Brain microvascular endothelial cell (primary cell): ENCODE measurements at places on chromosomes 2 and 18.

GRCh38 chr18:12745095-12745795 is 42.4 kb downstream of the PSMG2 start:
- no peak for DNase-seq

GRCh38 chr18:79026491-79026890 is 42.7 kb upstream of the ATP9B start:
- no peak for DNase-seq

DNA sequence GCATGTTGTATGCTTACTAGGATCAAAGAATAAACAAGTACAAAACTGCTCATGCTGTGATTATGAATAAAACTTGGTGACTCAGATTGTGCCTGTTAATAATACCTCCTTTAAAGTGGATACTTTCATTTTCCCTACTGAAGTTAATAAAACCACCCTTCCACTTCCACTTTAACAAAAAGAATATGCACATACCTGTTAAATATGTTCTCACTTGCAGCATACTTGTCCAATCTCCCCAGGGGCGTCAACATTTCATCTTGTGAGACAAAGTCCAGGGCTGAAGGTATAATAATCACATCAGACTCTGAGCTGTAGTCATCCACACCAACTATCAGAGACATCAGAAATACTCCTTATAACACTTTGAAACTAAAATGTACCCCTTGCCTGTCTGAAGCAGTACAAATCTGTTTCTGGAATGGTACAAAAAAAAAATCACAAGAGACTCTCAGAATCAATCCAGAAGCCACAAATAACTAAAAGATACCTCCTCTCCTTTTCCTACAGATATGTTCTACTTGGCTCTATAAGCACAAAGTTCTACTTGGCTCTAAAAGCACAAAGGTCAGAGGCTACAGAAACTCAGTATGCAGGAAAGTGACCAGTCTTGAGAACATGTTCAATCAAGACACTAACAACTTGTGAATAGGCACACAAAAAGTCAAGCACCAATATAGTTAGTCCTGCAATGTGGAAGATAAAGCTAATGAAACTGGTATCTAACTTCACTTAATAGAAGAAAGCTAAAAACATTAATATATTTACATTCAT is 19.3 kb downstream of the PPP4R1 start:
- DNase-seq = no peak

DNA sequence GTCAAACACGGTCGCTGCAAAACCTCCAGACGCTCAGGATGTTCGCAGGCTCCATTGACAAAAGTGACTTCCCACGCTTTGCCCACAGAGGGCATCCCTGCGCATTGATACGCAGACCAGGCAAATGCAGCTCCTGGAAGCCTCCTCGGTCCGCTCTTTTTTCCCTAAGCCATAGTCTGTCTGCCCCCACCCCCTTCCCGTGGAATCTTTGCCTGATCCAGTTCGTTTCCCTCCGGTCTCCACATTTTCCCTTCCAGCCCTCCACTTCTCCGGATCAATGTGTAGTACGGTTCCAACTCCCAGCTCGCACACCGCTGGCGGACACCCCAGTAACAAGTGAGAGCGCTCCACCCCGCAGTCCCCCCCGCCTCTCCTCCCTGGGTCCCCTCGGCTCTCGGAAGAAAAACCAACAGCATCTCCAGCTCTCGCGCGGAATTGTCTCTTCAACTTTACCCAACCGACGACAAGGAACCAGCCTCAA is at the start of gene DCC:
Gene DCC (plus strand): TSS at position 307 of the 481 bp plus-strand sequence. CDS start 591 bp downstream, outside the sequence.
- DNase-seq = peak; percentile 36

DNA sequence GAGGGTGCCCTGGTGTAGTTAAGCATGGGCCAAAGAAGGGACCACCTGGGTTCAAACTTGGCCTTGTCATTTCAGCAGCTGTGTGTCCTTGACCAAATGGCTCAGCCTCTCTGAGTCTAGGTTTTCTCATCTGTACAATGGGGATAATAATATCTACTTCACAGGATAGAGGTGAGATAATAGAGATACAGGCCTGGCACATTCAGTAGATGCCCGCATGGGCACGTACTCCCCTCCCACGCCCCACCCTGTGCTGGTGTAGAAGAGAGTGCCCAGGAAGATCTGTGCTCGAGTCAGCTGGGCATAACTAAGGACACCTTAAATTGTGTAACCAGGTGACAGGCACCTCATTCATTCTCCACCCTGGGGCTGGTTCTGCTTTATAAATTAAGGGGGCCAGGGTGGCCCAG is 8.4 kb upstream of the TMEM185B start:
- no peak for DNase-seq

GRCh38 chr2:105573910-105574655 is 170.6 kb upstream of the NCK2 start:
- no peak for DNase-seq

- no peak for DNase-seq
Measured at GRCh38 chr2:171852366-171852888, 41.6 kb downstream of the SLC25A12 start.

DNA sequence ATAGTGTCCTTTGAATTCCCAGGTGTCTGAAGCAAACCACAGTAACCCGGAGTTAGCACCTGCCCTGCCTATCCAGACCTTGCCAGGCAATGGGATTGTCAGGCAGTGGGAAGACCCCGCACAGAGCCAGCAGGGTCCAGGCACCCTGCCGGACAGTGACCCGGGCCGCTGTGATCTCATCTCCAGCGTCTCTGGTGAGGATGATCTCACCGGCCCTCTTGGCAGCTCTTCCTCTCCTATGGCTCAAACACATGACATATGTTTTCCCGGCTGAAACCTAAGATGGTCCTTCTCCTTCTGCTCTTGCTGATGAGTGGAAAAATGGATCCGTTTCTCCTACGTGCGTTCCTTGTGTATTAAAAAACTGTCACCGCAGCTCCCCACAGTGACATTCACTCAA is 75.1 kb downstream of the ACOXL start:
- DNase-seq = peak; percentile 38

DNA sequence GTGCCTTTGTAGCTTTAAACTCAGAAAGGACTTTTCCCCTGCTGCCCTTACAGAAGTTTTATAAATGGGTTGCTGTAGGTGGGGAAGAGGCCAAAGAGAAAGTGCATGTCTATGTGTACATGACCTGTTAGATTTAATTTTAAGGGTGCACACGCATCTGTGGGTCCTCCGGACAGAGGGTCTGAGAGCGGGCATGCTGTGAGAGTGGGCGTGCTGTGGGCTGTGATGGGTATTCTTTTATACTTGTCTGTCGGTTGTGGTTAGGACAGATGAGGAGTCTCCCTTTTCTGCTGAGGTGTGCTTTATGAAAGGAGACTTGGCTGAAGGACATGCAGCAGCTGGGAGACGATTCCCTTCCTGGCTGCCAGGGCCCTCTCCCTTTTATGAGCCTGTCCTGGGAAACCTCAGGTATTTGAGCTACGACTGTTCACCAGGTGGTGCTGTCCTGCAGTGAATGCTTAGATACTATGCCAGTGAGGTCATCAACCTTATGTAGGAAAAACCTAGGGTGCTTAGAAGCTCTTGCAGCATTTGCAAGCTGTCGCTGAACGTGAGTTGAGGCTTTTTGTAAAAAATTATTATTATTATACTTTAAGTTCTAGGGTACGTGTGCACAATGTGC is 67.5 kb downstream of the TANC1 start:
- peak; percentile 41 for DNase-seq

- DNase-seq = no peak
Measured at GRCh38 chr2:241868661-241869081, 858 bp upstream of the RTP5 start.

DNA sequence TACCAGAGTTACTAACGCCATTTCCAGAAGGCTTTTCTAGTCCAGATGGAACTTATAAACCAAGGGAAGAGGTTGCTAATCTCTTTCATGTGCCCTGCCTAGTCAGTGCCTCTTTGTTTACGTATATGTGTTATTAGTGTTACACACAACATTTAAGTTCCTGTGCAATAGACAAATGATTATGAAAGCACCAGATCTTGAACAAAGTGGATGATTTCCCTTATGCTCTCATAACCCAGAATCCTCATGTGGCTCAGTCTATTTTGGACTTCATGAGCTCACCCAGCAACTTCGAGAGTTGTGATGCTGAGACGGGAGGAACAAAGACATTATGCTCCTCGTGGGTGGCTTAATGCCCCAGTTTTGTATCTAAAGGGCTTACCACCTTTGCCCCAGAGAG is 214.4 kb upstream of the SP5 start:
- DNase-seq = no peak

DNA sequence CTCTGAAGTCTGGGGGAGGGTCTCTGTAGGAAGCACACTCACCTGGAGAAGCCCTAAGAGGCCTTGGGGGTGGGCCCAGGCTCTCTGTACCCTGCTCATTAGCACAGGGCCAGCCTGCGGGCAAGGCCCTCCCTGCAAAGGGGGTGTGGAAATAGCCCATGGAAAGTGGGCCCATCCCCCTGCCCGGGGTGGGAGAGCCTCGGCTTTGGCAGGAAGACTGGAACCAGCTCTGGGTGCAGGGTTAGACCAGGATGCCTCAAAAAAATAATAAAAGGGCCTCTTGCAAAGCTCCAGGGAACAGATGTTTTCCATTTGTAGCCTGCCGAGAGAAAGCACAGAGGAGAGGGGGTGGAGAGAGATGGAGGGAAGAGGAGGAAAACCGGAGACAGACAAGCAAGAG is 98.7 kb downstream of the STPG4 start:
- no peak for DNase-seq

DNA sequence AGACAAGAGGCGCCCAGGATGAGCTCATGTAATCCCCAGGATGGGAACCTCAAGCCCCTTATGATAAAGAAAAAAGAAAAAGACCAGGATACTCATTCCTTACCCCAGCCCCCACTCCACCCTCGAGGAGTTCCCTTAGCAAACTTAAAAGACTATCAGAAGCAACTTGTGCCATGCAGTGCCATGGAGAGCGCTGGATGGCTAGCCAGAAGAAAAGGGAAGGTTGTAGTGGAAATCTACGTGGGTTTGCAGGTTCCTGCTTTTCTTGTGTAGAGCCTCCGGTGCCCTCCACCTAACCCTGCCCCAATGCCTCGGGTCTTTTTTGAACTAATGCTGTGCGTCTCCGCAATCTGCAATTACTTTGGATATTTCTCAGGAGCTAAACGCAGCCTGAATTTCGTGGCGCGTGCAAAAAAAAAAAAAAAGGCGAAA is 16.2 kb upstream of the BCL11A start:
- no peak for DNase-seq

DNA sequence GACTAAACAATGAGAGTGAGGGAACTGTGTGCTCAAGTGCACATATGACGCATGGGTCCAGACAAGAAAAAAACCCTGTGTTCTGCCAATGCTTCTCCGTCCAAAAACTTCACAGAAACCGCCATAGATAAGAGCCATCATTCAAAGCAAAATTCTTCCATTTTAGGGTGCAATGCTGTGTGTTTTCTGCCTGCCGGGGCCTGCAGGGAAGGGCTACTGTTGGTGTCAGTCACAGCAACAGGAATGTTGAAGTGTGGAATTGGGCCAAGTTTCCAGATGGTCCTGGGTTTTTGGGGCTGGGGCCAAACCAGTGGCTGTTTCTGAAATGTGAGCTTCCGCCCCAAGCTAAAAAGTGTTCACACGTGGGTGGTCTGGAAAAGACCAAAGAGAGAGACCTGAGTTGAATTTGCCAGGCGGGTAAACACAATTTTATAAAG is 677 bp upstream of the MC2R start:
- no peak for DNase-seq

GRCh38 chr18:67308819-67309218 is 207.7 kb downstream of the DSEL start:
- DNase-seq = no peak

- no peak for DNase-seq
Measured at GRCh38 chr2:199370150-199370780, 87.5 kb downstream of the SATB2 start.

DNA sequence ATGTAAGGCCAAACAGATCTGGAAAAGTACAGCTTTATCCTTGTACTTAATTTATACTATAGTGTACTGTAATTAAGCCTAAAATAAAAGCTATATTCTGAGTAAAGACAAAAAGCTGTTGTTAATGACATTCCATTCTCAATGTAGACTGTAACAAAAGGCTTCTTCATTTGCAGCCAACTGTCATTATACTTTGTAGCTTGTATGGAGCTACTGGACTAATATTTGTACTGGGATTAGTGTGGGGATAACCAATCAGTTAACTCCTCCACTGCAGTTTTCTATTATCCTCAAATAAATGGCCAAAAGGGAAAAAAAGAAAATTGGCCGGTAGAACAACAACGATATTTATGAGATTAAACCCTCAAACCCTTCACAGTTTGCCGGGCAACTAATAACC is 66.5 kb downstream of the STK39 start:
- no peak for DNase-seq

DNA sequence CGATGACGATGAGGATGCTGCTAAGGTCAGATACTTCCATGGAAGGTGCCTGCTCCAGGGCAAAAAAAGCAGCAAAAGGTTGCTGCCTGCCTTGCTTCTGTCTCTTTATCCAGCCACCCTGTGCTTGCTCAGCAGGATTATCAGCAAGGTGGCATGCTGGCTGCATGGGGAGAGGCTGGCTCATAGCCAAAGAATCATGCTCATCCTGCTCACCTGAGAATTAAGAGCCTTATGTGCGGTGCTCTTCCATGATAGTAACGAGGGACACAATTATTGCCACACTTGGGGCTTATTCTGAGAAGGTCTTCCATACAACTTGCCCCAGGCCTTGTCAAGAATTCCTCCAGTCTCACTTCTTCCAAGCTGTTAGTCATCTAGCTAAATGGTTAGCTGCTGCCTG is 60.4 kb upstream of the SEC11C start:
- DNase-seq = no peak

DNA sequence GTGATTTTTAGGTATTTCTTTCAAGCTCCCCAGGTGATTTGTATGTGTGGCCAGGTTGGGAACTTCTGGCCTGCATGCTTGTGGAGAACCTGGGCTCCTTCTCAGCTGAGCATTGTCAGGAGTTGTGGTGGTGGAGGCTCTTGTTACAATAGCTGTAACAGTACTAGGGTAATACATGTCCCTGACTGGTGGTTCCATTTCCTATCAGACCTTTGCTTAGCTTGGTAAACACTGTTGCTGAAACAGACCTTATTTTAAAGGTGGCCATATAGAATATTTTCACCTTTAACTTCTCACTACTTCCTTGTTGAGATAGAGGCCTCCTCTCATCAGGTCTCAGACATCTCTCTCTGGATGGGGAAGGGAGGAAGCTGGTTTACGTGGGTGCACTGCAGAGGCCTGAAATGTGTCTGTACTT is 79.2 kb downstream of the SETBP1 start:
- no peak for DNase-seq

DNA sequence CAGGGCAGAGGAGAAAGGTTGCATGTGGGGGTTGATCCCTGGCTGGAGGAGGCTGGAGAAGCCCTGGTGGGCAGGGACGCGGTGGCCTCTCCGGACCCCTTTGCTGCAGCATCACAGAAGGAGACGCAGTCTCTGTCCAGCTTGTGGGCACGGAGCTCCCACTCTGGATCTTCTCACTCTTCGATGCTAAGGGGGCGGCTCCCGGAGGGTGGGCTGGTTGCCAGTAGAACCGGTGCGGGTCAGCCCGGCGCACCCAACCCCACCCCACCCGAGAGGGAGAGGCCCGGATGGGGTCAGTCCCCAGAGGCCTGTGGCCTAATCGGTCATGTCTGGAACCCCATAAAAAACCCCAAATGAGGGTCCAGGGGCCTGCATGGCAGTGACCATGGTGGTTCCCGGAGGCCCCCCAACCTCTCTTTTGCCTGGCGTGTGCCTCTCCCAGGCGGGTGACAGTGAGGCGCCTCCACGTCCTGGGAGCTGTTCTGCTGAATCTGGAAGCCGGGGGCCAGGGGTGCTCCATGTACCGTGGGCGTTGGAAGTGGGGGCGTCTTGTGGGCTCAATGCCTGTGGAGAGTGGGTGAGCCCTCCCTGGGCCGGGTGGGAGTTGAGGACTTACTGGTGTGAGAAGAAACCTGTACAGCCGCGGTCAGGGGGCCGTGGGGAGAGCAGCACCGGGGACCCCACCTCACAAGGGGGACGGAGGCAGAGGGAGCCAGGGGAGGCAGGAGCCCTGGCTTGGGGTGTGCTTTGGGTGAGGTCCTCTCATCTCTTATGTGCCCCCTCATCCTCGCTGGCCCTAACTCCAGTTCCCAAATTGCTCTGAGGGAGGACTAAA is 79.6 kb downstream of the RTP5 start:
- DNase-seq = no peak
